ENCODE measurements at places on chromosomes 13 and 19.
A peak's percentile ranks its signal among the peaks of the same experiment; 100 is the strongest.

DNA sequence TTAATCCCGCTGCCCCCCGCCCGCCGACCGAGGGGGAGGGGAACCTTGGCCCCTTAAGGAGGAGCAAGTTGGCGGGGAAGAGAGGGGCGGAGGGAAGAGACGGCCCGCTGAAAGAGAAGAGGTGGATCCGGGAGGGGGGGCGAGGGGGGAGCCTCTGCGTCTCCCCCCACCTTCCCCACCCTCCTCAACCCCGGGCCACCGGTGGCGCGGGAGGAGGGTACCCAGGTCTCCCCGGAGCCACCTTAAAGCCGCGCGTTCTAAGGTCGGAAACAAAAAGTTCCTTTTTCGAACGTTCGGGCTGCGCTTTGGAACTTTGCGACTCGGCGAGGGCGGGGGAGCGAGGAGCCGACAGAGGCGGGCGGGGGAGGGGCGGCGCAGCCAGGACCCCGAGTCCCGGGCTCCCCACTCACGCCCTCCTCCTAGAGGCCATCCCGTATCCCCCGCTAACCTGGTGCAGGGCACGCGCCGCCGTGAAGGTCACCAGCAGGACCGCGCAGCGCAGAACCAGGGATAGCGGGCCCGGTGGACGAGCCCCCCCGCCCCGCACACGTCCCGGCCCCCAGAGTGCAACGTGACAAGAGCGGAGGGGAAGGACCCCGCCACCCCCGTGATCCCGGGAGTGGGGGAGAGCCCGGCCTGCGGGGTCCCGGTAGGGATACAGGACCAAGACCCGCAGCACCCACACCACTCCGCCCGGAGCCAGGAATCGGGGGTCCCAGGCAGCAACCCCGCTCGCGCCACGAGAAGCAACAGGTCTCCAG lies 659 bp downstream of the ERF start:
- DNase-seq = peak; percentile 85

DNA sequence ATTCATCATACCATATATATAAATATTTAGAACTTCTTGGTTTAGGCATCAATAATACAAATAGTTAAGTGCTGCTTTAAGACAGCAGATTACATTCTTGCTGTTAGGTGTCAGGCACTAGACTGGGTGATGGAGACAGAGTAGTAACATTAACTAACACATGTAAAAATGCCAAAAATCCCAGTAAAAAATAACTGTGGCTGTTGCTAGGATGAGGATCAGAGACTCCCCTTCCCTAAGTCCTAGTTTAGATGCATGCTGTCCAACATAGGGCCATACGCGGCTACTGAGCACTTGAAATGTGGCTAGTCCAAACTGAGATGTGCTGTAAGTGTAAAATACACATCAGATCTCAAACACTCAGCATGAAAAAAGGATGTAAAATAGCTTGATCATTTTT lies 94.7 kb downstream of the CDADC1 start:
- DNase-seq = no peak

DNA sequence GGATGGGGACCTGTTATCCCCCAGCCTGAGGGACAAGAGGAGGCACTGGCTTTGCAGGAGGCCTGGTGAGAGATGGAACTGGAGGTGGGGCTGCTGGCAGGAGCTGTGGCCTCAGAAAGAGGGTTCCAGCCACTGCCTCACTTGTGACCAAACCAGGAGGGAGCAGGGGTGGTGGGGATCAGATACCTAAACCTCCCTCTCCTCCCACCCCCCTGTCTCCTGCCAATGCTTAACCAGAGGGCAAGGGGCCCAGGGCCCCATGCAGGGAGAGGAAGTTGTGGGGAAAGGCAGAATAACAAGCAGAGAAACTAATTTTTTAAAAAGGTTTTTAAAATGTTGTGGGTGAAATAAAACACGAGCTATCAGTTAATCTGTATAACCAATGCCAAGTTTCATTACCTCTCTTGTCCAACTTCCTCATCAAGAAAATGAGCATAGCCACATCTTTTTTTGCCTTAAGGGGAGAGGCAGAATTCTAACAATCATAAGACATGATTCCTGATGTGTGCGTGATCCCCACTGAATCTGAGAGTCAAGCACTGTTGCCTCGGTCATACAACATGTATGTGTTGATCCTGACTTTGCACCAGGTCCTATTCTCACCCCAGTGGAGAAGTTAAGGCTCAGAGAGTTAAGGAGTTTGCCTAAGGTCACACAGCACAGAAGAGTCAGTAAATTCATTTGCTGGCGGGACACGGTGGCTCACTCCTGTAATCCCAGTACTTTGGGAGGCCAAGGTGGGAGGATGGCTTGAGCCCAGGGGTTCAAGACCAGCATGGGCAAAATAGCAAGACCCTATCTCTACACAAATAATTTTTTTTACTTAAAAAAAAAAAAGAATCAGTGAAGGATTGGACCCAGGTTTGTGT lies 12.9 kb downstream of the FXYD5 start:
- DNase-seq = no peak

- DNase-seq = no peak
Observed at GRCh38 chr19:7516333-7516732, 430 bp downstream of the ZNF358 start.

DNA sequence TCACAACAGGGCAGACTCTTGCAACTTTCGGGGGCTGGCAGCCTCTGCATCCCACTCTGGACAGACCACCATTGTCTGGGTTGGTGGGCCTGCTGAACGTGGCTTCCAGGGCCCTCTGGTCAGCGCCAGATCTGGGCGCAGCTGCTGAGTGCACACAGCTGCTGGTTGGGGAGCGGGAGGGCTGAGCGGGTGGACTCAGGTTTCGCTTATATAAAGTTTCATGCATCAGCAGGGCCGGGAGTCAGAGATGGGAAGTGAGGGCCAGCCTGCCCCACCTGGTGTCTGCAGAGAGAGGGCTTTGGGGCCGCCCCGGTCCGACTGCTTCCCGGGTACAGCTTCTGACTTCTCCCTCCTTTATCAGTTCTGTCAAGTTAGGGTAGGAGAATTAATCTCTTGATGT lies 6.9 kb downstream of the ARHGEF7 start:
- peak; percentile 87 for DNase-seq

GRCh38 chr13:88196106-88196505 lies 524.9 kb downstream of the SLITRK5 start:
- DNase-seq = no peak

- DNase-seq = no peak
Observed at GRCh38 chr13:82076496-82076895, 1735.6 kb upstream of the SPRY2 start.

Measured in right hindlimb (tissue), 1 donor.